Activated CD8-positive, alpha-beta T cell treated with anti-CD3 and anti-CD28 coated beads, Interleukin-2, amount 10 ng/mL, durations not matched to agents 7 days and 5 days (primary cell): ENCODE measurements at places on chromosomes 5 and 9.

DNA sequence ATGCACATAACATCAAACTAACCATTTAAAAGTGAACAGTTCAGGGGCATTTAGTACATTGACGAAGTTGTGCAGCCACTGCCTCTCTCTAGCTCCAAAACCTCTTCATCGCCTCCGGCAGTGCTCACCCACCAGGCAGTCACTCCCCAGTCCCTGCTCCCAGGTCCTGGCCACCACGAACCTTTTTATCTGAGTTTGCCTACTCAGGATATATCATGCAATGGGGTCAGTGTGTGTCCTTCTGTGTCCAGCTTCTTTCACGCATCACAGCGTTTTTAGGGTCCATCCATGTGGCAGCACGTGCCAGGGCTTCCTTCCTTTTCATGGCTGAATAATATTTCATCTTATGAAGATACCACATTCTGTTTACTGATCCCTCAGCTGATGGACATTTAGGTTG lies 4.6 kb downstream of the AHRR start:
- DNase-seq, result no peak

GRCh38 chr5:137845472-137845871 lies 22.2 kb upstream of the MYOT start:
- DNase-seq, result no peak

GRCh38 chr9:101849102-101849707 lies 110.8 kb upstream of the GRIN3A start:
- no peak for DNase-seq

DNA sequence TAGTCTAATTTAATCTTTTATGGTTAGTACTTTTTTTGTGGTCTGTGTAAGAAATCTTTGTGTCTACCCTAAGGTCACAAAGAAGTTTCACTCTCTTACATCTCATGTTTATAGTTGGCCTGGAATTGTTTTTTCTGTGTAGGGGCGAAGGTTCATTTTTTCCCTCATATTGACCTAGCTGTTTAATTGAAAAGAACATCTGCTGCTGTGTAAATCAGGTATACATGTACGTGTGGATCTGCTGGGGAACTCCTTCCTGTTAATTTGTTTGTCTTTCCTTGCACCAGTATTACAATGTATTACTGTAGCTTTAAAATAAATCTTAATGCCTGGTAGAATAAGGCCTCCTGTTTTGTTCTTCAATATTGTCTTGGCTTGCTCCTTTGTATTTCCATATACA lies 37.8 kb downstream of the EXOSC2 start:
- DNase-seq, result no peak

- DNase-seq, result no peak
Observed at GRCh38 chr9:106771608-106772007, 91.4 kb upstream of the ZNF462 start.

DNA sequence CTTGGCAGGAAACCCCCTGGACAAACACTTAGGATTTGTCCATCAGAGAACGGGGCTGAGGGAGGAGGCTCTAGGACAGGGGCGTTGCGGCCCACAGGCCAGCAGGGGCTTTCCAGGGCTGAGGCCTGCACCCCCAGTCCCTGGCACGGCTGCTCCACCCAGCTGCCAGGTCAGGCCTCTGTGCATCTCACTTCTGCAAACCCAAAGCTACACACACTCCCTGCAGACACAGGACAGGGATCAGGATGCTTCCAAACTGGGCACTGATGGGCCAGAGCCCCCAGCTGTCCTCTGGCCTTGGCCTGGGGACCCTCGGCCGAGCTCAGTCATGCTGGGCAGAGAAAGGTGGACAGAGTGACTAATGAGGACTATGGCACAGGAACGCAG lies 106.2 kb upstream of the SARDH start:
- no peak for DNase-seq
